ENCODE measurements at places on chromosomes 3 and 15.
A peak's percentile ranks its signal among the peaks of the same experiment; 100 is the strongest.

DNA sequence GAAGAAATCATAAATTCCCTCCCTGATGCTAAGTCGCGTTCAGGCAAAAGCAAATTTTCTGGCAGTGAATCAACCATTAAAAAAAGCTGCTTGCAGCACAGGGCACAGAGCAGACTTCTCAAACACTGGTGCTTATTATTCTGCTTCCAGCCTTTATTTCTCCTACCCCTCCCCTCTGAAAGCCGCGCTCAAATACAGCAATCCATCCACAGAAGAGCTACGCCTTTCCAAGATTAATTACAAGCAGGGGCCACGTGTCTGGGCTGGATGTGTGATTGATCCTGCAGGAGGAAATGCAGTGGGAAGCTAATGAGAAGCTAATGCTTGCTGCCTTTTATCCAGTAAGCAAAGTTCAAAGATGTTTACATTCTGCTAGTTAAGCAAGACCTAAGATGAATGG lies 134.9 kb upstream of the TOPAZ1 start:
- peak; percentile 45 for DNase-seq

DNA sequence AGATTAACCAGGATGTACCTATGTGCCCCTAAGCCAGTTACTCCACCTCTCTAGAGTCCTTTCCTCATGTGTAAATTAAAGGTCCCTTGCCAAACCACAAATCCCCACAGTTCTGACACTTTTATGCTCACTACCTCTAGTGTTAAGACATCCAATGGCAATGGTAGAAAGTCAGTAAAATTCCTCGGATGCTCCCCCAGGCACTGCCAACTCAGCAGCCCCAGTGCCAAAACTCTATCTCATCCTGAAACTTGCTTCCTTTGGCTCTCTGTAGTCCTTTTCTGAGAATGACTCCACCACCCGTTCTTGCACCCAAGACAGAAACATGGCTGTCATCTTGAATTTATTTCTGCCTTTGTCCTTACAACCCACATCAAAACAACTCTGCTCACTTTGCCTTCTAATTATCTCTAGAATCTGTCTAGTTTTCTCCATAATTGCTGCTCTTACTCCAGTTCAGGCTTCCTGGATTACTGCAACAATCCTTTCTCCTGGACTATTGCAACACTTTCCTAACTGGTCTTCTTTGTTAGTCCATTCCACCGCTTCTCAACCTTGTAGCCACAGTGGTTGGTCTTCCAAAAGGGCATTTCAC lies 41.6 kb downstream of the MB21D2 start:
- peak; percentile 42 for DNase-seq

GRCh38 chr15:66783725-66784124 lies 81.7 kb downstream of the SMAD6 start:
- DNase-seq = no peak

DNA sequence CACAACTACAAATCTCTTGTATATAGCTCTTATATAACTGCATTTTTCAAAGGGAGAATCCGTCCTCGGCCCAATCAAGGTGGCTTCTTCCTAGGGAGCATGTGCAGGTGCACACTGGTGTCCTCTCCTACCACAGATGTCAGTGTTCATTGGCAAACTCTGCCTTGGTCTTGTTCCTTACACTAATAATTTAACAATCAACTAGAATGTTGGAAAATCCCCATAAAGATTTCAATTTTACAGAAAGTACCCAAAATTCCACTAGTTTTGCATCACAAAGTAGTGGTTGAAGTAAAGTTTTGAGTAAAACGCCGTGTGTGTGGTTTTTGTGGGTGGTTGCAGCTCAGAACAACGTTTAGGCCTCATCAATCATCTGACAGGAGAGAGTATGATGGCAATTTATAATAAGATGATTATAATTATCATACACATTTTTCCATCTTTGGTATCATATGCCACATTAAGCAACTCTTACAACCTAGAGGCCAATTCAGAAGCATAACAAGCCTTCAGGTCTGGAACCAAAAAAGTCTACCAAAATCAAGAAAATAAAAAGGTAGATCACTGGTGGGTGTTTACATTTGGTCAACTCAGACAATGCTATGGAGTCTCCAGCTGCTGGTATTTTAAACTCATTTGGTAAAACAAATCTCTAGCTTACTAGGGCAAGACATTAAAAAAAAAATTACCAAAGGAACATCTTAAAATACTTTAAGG lies 128.9 kb upstream of the BHLHE40 start:
- no peak for DNase-seq

- peak; percentile 48 for DNase-seq
Observed at GRCh38 chr3:46848271-46849044, 14.8 kb downstream of the MYL3 start.

GRCh38 chr3:150306906-150307305 lies 101.2 kb upstream of the TSC22D2 start:
- DNase-seq = no peak

DNA sequence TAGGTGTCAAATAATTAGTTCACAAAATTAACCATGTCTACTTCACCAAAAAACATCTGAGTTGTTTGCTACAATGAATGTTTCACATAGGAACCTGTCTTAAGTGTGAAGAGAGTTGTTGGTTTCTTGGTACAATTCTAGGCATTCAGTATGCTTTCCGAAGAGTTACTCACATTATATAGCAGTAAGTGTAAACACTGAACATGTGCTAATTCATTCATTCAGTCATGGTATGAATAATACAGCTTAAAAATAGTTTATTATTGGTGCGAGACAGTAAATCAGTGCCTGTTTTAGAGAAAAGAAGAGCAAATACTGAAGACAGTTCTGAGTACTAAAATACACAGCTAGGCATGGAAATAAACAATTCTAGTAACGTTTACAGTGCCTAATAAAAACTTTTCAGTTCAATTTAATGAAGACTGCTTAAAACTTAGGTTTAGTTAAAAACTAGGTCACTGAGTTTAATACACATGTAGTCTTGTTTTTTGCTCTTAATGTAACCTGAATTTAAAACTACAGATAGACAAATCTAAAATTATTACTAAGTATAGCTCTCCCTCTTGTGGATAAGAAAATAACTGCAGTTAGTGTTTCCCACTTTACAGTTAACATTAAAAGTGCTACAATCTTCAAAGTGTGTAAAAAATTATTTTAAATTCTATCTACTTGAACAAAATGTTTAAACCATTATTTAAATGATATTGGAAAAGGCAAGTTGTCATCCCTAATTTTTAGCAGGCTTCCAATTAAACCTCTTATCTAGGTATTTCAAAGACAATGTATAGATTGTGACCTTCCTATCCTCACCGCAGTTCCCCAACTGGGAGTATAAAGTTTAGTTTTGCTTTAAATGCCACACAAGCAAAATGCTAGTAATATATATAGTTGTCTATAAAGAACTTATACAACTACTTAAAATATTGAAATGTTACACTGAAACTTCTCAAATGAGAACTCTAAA lies 20.1 kb upstream of the ZCWPW2 start:
- DNase-seq = peak; percentile 79

GRCh38 chr15:79130535-79131130 lies 40.1 kb upstream of the RASGRF1 start:
- no peak for DNase-seq

DNA sequence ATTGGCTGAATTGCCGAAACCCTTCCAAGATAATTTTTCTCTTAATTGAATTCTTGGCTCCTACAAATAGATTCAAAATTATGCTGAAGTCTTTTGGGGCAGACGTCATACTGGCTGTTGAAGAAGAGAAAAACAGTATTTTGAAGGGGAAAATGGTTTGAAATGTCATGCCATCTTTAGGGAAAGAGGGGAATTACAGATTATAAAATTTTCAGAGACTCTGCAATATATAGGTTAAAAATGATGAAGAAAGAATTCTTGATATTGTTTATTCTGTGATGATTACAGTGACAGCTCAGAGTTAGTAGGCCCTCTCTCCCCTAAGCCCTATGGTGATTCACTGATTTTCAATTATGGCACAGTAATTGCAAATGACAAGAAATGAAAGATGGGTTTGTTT lies 86.1 kb downstream of the CGNL1 start:
- no peak for DNase-seq

DNA sequence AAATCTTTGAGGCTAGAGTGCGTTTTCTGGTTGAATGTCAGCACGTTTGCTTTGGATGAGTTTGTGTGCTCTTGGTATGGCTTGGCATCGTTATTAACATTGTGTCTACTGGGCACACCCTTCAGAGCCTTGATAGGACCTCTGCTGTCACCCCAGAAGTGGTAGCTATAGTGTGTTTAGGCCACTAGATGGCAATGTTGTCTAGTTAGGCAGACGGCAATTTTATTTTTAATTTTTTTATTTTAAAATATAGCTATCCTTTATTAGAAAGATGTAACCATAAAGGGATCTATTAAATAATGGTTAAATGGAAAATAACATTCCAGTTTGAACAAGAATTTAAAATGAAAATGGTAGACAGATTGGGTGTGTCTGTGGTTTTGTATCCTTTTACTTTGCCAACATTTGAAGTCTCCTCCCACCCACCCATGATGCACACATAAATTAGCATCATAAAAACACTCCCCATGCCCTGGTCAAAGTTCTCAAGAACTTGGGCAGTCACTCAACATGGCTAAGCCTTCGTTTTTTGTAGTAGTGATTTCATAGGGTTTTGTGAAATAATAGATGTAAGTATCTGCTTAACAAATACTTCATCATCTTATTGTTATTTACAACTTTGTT lies 200.7 kb downstream of the KCNH8 start:
- DNase-seq = peak; percentile 37

DNA sequence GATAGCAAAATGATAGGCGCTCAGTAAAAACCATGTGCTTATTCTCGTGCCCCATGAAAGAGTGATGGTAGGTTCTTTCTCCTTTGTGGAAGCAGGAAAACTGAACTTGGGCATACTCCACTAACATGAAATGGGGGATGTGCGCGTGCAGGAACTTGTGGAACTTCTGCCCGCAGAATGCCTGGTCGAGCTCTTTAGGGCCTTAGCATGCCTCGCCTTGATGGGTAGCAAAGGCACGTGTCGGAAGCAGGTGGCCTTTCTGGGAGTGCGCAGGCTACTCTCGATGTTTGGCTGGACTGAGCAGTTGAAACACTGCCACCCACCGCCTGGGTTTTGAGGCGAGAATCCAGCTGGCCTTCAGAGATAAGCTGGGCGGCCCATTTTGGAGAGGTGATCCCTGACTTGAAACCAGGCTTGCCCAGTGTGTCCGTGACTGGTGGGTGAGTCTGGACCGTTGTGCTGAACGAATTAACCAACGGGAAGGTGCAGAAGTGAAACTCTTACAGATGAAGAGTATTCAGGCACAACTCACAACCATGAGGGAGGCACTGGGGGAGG lies 842 bp downstream of the PCCB start:
- DNase-seq = peak; percentile 76

DNA sequence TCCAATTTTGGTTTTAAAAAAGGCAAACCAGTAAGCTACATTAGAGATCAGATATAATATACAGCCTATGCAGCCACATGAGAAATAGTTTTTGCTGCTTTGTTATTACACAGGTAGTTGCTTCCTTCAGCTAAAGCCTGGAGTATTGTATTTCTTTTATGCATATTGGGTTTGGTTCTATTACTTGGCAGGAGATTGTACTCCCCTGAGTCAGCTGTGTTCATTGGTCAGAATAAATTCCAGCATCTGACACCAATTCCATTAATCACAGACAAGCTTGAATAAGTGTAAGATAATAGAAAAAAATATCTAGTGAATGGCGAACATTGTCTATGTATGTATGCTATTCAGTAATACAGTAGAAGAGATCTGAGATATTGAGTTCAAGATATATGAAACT lies 26.1 kb upstream of the ZCWPW2 start:
- no peak for DNase-seq

GRCh38 chr3:106839576-106840280 lies 537.5 kb upstream of the CCDC54 start:
- no peak for DNase-seq

DNA sequence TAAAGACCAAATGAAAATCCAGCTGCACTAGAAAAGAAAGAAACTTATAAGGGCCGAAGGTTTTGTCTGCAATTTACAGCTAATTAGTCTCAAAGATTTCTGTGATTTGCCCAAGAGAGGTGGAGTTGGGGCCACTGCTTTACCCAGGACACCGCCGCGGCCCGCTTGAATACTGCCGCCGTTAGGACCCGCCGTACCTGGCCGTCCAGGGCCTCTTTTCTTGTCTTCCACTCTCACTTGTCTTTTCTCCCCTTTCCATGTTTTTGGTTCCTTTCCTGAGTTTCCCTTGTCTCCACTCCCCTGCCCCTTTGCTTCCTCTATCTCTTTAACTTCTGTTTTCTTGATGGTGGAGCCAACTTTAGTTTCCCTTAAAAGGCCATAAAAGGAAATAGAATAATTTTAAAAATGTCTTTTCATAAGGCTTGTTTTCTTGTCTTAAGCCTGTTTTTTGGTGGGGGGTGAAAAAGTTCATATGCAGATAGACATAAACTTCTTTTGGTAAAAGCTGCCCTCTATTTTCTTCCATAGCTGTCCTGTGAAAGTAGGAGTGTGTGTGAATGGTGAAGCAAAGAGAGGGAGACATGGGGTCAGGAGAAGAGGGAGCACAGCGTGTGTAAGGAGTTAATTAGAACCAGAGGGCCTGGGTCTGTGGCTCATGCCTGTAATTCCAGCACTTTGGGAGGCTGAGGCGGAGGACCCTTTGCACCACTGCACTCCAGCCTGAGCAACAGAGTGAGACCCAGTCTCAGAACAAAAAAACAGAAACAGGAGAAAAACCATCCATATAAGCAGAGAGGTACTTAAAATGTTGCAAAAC lies 16.0 kb upstream of the CCNL1 start:
- peak; percentile 81 for DNase-seq

- no peak for DNase-seq
Observed at GRCh38 chr15:72249142-72249810, 18.3 kb upstream of the PKM start.

GRCh38 chr15:74794248-74794969 lies 12.5 kb downstream of the CSK start:
- DNase-seq = no peak

DNA sequence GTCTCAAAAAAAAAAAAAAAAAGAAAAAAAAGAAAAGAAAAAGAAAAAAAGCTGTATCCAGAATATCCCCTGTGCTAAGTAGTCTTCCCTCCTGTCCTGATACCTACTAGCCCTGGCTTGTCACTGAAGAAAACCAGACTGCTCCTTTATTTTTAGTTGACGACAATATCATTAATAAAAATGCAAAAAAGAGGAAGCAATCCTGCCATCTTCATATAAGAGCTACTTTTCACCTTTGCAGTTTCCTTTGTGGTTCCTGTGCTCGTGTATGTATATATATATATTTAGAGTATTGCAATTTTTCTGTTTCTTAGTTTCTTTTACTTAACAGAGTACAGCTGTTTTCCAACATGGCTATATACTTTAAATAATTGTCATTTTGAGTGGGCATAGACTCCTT lies 13.6 kb downstream of the C3orf20 start:
- DNase-seq = no peak

DNA sequence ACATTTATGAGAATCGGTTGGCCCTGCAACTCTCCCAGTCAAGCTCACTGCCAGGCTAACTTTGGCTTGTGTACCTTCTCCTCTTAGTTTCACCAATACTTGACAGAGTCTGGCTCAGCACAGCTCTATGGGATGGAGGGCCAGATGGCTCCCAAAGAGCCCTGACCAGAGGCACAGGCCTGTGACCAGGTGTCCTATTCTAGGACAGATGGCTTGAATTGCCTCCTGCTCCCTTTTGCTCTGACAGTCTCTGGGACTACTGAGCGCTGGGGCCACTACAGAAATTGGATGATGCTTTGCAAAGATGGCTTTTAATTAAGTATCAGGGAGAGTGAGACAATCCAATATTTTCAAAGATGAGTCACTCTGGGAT lies 10.3 kb upstream of the ARID3B start:
- no peak for DNase-seq
